NCI-H1436 (cell line): ENCODE measurements at places on chromosomes 12 and 14.

DNA sequence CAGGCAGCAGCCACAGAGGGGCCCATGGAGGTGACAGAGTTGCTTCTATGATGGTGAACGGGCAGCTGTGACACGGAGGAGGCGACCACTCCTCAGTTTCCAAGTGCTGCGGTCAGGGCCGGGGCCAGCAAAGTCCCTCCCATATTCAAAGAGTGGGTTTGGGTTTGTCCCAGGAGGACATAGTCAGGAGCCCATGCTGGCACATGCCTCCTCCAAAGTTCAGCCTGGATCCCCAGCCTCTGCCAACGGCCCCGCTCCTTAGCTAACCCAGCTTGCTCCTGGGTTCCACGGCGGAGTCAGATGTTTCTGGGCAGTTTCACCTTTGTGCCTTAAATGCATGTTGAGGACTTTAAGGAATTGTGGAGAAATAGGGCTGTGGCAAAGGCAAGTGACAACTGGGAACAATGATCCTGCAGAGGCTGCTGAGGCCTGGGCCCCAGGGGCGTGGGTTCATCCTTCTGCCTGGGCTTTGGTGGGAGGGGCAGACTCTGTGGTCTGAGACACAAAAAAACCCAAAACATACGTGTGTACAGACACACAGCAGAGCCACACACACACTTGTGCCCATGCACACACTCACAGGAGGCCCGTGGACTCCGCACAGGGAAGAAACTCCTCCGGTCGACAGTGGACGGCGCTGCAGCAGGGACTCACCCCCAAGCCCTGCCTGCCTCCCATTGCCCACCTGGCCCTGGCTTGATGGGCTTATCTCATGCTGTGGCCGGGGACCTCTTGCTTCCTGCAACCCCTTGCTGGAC lies 399.4 kb downstream of the TMEM121 start:
- no peak for DNase-seq

GRCh38 chr12:57739914-57740538 lies 1.5 kb upstream of the AGAP2 start:
- DNase-seq: no peak

- DNase-seq: no peak
Measured at GRCh38 chr14:103348154-103348553, 14.1 kb downstream of the EIF5 start.

GRCh38 chr12:14777271-14777670 lies 26.0 kb downstream of the WBP11 start:
- DNase-seq: no peak

- DNase-seq: no peak
Measured at GRCh38 chr12:29907461-29907860, 123.7 kb upstream of the TMTC1 start.

DNA sequence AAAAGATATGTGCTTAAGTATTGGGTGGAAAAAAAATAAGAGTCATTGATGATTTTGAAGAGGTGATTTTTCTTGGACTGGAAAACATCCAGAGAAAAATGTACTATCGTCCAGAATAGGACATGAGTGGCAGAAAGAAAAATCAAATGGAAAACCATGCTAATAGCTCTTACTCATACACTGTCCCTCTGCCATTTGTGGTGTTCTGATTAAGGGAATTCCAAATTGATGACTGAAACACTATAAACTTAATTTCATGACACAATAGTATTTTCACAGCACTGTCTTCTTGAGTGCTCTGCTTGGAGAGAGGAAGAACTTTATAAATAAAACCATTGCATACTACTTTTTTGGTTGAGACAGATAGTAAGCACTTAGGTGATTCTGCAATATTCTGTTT lies 72.4 kb downstream of the USP15 start:
- no peak for DNase-seq

DNA sequence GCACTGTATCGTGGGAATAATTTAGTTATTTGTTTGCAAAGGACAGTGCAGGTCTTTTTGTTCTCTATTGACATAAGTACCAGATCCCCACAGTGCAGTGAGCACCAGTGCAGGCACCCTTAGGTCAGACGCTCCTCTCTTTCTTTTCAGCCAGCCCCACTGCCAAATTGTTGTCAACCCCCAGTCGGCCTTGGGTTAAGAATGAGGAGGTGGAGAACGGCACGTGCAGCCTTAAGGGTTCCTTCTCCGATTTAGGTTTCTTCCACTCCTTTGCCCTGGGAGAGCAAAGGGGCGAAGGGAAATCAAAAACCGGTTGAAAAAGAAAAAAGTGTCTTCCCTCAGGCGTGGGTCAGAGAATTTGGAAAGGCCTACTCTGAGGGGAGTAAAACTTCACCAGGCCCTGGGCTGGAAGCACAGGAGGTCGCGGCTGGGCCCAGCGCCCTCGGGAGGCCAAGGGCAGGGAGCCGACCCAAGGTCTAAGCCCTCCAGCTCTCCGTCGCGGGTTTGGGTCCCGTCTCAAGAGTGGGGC lies 4.3 kb downstream of the PAX9 start:
- DNase-seq: no peak

GRCh38 chr12:131735476-131736445 lies 24.9 kb downstream of the SFSWAP start:
- no peak for DNase-seq

DNA sequence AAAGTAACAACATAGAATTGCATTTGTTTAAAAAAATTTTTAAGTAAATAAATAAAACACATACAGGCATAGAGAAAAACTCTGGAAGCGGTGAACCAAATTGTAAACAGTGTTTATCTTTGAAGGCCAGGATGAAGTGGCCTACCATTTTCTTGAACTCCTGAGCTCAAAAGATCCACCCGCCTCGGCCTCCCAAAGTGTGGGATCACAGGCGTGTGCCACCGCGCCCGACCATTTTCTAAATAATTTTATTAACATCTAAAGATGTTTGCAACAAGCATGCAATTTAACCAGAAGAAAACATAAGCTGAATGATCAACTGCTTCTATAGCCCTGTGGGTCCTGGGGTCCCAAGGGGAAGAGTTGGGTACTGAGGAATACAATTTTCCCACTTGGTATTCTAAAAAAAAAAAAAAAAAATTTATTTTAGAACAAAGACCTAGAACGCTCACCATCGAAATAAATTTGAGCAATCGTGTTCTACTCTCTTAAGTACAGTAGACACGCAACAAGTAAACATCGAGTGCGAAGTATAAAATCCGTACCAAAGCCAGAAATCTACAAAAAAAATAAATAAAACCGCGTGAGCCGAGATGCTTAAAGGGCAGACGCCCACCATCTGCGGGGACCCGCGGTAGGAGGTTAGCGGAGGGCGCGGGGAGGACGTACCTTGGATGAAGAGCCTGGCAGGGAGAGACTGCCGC lies 484 bp downstream of the MIS18BP1 start:
- DNase-seq: no peak

DNA sequence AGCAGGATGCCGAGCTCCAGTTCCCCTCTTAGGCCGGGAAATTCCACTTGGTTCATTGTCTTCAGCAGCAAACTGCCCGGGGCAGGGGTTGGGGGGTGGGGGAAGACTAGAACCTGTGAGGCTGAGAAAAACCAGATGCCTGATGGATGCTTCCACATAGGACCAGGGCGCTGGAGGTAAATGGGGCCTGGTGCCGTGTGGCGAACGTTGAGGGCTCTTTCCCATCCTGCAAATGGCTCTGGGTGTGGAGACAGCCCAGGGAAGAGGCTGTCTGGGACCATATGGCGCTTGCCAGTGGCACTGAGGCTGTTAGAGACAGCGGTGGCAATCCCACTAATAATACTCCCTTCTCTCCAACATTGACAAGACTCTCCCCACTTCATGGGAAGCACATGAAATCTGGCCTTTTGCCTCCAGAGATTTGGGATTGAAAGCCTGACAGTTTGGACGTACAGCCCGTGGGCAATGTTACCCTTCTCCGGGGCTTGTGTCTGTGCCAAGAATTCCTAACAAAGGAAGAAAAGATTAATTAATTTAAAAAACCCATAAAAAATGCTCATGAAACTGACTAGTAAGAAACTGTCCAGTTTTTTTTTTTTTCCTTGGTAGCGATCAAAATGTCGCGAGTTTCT lies 44.5 kb downstream of the MAP1LC3B2 start:
- DNase-seq: no peak

DNA sequence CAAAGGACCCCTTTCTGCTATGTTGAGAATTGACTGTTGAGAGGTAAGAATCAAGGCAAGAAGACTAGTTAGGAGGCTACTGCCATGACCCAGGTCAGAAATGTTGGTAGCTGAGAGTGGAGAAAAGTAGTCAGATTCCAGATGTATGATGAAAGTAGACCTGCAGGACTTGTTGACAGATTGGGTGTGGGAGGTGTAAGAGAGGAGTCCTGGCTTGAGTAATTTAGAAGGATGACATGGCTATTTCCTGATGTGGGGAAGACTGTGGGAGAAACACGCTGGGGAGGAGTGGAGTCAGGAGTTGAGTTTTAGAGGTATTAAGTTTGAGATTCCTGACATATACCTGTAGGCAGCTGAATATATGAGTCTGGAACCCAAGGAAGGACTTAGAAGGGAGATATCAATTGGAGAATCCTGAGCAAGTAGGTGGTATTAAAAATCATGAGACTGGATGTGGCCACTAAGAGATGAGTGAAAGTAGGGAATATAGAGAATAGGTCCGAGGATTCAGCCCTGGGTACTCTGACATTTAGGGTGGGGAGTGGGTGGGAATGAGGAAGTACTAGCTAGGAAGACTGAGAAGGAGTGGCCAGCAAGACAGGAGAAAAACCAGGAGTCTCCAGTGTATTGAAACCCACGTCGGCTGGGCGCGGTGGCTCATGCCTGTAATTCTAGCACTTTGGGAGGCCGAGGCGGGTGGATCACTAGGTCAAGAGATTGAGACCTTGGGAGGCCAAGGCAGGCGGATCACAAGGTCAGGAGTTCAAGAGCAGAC lies 12.6 kb upstream of the DDX47 start:
- no peak for DNase-seq

DNA sequence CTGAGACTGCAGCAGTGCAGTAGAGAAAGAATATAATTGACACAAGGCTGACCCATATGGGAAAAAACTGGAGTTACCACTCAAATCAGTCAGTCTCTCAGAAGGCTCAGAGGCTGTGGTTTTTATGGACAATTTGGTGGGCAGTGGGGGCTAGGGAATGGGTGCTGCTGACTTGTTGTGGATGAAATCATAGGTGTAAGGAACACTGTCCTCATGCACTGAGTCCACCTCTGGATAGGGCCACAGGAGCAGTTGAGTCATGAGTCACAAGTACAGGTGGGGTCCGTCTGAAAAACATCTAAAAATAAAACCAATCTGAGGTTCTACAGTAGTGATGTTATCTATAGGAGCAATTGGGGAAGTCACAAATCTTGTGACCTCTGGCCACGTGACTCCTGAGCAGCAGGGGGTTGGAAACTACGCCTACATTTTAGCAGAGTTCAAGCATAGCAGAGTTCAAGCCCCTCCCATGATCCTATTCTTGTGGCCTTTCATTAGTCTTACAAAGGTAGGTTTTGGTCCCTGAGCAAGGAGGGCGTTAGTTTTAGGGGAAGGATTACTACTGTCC lies 18.1 kb upstream of the SGPP1 start:
- DNase-seq: no peak

DNA sequence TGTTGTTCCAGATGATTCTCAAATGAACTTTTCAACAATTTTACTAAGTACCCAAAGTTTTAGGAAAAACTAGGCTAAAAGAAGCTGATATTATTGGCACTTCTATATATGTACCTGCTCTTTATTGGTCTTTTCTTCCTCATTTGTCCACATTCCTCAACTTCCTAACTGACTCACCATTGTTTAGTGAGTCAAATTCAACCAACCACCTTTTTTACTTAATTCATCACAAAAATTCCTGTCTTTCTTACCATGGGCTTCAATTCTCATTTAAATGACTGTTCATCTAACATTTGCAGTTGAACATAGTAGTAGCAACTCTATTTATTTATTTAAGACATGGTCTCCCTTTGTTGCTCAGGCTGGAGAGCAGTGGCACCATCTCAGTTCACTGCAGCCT lies 47.6 kb upstream of the SLC2A13 start:
- DNase-seq: no peak

DNA sequence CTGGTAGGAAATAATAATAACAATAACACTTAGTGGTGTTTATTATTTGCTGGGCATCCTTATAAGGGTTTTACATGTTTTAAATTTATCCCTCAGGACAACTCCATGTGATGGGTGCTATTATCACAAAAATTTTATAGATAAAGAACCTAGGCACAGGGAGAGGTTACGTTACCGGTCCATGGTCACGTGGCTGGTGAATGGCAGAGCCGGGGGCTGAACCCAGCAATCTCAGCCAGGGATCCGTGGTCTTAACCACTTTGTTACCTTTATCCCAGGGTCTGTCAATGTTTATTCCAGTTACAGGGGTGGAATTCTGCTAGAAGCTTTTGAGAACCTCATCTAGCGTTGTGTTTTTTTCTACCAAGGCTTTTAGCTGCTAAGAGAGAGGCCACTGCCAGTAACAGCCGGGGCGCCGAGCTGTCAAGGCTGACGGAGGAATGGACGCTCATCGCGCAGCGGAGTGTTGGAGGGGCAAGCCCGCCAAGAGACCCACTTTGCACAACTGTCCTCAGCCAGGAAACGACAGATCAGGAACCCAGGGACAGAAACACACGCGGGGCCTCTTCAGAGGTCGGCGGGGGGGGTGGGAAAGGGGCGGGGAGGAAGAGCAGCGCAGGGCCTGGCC lies 418 bp downstream of the AMN1 start:
- DNase-seq: peak; percentile 28

DNA sequence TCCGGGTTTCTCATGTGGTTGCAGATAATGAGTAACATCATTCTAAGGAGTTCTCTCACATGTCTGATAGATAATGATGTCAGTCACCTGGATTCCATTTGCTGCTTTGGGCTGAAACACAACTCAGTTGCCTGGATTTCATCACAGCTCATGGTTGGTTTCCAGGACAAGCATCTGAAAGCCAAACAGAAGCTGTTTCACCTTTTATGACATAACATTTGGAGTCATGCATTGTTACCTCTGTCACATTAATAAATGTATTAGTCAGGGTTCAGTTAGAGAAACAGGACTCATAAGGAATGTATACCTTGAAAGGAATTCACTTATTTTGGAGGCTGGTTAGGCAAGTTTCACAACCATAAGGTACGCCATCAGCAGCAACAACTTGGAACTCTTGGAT lies 251.9 kb upstream of the ATXN7L3B start:
- no peak for DNase-seq

DNA sequence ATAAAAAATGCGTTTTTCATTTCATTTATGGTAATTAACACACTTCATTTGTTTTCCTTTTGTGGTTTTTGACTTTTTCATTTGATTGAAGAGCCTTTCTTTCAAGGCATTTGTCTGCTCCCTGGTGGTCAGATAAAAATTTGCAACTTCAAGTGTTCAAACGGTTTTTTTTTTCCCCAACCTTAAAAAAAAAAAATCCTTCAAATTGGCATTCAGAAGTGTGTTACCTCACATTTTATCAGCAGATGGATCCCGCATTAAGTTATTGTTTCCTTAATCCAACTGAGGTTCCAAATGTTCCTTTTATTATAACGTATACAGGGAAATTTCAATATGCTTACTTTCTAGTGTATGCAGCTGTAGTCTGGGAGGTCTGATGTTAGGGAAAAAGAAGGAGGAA lies 47.2 kb downstream of the MYF5 start:
- peak; percentile 55 for DNase-seq

DNA sequence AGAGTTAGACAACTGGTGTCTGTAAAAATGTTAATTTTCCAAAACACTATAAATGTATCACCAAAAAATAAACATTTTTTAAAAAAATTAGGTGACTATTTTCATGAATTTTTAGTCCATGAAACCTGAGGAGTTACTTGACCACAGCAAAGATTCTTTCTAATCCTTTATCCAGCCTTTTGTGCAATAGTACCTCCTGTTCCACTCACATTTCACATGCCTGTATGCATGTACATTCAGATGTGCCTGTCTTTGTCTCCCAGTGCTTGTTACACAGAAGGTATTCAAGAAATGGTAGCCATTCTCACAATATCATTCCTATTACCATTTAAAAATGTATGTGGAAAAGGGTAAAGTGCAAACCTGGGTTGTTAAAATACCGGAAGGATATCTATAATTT lies 857.0 kb downstream of the DIO2 start:
- no peak for DNase-seq
